ENCODE measurements at places on chromosomes 5 and 9.

DNA sequence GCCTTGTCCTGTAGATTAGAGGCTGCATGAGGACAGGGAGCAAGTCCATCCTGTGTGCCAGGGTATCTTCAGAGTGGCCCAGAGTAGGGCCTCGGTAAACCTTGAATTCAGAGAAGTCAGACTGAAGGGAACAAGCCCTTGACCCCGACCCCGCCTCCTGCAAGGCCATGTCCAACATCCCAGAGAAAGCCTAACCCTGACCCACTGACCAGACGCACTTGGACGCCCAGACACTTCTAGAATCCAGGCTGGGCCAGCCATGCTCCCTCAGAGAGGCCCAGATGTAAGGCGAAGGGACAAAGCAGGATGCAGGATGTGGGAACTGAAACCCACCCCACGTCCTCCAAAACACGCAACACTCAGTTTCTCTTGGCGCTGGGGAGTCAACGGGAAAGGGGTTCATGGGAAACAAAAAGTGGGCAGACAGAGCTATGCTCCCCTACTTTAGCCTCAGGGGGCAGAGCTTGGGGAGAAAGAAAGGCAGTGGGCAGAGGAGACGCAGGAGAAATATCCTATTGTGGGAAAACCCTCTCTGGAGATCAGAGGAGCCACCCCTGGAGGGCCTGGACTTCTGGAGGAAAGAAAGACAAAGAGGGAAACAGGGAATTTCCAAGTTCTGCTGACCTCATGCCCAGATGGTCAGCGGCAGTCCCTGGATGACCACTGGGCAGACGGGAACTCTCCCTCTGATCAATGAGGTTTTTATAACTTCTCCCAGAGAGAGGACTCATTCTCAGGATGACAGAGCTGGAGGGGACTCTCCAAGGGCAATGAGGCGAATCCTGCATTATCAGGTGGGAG lies 13.0 kb downstream of the TNIP1 start:
- DNase-seq, result no peak

- DNase-seq, result no peak
These were observed 62.2 kb upstream of the ANGPTL2 start for GRCh38 chr9:127184641-127185040.

DNA sequence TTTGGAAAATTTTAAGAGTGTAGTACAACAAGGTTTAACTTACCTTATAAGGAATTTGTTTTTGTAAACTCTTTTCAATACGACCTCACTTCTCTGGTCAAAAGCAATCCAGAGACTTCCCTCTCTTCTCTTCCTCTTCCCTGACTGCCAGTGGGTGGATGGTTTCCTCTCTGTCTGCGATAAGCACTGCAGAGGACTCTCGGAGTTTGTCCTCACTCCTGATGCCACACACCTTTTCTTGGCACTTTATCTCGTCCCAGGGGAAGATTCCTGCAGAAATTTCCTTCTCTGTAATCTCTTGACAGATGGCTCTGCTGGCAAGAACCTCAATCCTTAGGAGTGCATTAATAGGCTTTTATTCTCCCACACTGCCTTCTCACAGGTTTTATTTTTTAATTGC lies 641.6 kb downstream of the NR2F1-AS1 start:
- DNase-seq, result no peak

- no peak for DNase-seq
These were observed 155.2 kb downstream of the ADAMTSL1 start for GRCh38 chr9:18629136-18629535.

GRCh38 chr5:116763987-116764866 lies 189.6 kb upstream of the SEMA6A start:
- DNase-seq, result no peak

DNA sequence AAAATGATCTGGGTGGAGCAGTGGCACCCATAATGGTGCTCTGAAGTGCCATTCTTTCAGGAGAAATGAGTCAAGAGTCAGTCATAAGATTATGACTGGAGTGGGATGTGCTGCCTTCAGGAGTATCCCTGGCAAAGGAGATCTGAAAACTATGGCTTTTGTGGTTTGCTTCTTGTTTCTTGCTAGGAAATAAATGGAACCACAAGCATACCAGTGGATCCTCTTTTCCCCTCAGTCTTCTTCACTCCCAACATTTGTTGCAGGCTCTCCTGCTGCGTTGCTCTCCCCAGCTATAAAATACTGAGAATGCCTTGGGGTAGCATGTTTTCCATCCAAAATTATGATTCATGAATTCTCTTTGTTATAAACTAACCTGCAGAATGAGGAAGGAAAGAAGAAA lies 199.1 kb downstream of the NNT start:
- no peak for DNase-seq

GRCh38 chr9:94681508-94681907 lies 42.2 kb upstream of the FBP1 start:
- DNase-seq, result peak; percentile 33

GRCh38 chr5:171418982-171419687 lies at the start of gene FGF18:
TSS of gene FGF18 (plus strand) at chr5:171419647. CDS start at chr5:171420200, 553 bp downstream.
- DNase-seq, result no peak

- no peak for DNase-seq
These were observed 476.8 kb upstream of the SMARCA2 start for GRCh38 chr9:1538301-1538700.

DNA sequence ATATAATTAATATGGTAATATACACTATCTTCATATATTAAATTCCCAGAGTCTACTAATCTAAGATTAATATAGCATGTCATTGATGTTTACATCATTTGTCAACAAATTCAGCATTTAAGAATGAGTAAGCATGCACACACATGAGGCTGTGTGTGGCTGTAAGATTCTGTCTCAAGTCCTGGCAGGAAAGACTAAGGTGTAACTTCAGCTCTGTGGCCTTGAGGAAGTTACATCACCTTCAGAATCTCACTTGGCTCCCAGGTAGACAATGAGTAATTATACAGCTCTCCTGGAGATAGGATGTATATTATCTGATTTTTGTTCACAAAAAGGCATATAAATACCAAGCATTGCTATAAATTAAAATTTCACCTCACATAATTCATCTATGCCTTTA lies 119.4 kb upstream of the IQGAP2 start:
- no peak for DNase-seq

DNA sequence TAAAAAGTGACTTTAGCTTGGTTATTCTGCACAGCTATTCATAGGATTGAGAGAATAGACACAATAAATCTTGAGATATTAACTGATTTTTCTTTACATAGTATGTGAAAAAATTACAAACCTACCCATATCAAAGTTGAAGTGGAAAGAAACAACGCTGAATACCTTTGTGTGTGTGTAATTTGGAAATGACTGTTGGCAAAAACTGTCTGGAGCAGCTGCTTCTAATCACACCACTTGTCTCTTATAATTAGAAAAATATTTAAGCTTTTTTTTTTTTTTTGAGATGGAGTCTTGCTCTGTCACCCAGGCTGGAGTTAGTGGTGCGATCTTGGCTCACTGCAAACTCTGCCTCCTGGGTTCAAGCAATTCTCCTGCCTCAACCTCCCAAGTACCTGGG lies 110.8 kb upstream of the POC5 start:
- no peak for DNase-seq

GRCh38 chr9:134560206-134560605 lies 81.4 kb upstream of the COL5A1 start:
- DNase-seq, result no peak

GRCh38 chr9:109452761-109453160 lies 45.3 kb downstream of the PTPN3 start:
- no peak for DNase-seq

DNA sequence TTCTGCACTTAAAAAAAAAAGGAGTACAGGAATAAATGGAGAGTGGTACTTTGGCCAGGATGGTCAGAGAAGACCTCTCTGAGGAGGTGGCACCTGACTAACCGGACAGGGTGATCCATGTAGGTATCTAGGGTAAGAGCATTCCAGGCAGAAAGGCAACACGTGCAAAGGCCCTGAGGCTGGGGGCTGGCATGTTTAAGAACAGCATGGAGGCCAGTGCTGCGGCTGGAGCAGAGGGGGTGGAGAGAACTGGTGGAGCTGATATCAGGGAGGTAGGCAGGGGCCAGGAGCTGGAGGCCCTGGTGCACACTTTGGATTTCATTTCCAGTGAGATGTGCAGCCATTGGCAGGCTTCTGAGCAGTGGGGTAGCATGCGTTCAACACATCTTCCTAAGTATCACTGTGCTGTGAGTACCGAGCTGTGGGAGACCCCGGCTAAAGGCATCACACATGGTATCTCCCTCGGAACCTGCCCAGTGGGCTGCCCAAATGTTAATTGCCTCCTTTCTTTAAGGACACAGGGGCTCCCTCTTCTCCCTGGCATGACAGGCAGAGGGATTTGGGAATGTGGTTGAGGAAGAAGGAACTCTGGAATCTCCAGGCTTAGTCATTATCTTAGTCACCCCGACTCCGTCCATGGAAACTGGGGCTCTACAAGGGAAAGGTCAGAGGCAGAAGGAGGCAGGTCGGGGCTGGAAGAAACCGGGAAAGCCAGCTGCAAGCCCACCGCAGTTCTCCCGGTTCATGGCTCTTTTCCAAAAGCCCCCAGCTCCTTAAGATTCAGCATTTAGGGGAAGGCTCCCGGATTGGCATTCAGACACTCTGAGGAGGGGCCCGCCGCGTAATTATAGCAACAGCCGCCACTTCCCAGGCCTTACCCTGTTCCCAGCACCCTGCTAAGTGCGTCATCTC lies 18.6 kb downstream of the SLC6A7 start:
- DNase-seq, result no peak

DNA sequence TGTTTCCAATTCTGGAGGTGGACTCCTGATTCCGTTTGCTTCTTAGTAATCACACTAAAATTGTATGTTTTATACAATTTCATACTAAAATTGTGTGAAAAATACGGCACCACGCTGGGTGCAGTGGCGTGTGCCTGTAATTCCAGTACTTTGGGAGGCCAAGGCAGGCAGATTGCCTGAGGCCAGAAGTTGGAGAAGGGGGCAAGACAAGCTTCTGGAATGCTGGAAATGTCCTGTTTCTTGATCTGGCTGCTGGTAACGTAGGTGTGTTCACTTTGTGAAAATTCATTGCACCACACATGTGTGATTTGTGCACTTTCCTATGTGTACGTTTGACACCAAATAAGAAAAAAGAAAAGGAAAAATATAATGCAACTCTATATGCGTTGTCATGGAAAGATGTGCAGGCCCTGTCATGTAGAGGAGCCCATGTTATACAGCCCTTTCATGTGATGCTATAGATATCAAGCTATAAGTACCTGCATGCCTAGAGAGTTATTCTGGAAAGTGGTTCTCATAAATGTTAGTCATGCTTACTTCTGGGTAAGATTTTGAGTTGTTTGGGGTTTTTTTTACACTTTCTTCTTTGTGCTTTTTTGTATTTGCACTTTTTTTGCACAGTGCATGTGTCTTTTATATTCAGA lies 119.9 kb downstream of the TMEM174 start:
- no peak for DNase-seq

GRCh38 chr5:18465833-18466681 lies 831.8 kb downstream of the TAF11L14 start:
- no peak for DNase-seq

DNA sequence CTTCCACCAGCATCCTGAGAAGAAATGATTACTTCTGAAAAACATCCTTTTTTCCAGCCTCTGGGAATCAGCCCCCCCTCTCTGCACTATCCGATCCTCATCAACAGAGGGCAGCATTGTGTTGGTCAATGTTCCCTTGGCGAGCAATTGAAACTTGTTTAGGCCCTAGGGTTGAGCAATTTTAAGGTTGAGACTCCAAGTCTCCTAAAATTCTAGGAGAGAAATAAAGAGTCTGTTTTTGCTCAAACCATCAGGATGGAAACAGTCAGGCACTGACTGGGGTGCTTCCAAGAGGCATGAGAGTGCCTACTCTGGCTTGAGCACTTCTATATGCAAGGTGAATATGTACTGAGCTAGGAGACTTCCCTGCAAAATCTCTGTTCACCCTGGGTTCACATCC lies 12.4 kb upstream of the CYFIP2 start:
- DNase-seq, result no peak

GRCh38 chr9:99058964-99059921 lies 45.7 kb upstream of the TGFBR1 start:
- DNase-seq, result no peak

DNA sequence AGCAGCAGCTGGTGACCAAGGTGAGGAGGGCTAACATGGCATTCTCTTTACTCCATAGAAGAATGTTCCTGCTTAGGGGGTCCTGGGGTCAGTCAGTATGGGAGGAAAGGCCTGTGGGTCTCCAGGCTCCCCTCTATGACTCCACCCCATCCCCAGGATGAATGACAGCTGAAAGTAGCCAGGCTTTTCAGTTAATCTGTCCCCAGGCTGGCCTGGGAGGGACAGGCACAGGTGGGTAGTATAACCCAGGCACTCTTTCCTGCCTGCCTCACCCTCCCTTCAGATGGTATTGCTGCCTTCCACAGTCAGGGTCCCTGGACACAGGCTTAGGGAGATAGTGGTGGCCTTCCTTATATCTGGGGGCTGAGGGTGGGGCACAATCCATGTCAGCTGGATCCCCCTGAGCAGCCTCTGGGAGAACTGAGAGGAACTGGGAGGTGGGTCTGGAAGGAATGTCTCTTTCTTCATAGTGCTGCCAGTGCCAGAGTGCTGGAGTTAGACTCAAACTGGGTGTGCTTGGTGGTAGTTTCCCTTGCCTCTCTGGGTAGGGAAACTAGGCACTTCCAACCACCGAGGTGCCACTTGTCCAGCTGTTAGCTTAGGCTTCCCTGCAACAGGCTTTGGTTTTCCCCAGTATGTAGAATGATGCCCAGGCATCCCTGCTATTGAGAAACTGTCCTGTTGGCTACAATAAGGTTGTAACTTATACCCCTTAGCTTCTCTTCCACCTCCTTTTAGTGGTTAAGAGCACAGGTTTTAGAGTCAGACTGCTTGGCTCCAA lies 27.8 kb downstream of the LARP1 start:
- no peak for DNase-seq

- DNase-seq, result no peak
These were observed 100.6 kb downstream of the ELAVL2 start for GRCh38 chr9:23725279-23725946.

GRCh38 chr5:126651013-126651577 lies 50.3 kb downstream of the PHAX start:
- DNase-seq, result no peak

- DNase-seq, result no peak
These were observed 31.7 kb upstream of the MEIKIN start for GRCh38 chr5:131977212-131977604.

DNA sequence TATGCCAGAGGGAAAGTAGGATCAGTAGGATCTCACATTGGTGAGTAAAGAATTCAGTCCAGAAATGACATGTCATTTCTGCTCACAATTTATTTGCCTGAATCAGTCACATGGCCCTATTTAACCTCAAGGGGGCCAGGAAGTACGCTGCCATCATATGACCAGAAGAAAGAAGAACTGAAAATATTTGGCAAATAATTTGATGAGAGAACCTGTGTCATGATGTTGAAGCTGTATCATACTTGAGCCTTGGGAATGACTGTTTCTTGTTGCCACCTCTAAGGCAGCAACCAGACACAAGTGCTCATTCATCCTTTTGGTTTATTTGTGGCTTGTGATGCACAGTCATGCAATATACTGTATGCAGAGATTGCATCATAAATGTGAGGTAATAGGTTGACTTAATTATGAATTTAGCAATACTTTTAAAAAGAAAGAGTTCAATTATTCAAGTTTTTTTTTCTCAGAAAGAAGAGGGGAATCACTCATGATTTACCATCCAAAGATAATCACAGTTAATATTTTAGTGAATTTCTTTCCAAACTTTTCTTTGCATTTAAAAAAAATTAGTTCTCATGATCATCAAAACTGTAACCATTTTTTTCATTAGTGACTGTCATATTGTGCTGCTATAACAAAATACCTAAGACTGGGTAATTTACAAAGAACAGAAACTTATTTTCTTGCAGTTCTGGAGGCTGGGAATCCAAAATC lies 8.2 kb upstream of the ZFYVE16 start:
- no peak for DNase-seq

Data from activated T-helper 9 cell treated with anti-CD3 and anti-CD28 coated beads, Interleukin-2, amount 50 U/mL, for 16 hours (primary cell).